ENCODE measurements at places on chromosomes 5 and 9.
A peak's percentile ranks its signal among the peaks of the same experiment; 100 is the strongest.

GRCh38 chr9:73426269-73426668, 274.6 kb downstream of the ANXA1 start:
- DNase-seq, result no peak

DNA sequence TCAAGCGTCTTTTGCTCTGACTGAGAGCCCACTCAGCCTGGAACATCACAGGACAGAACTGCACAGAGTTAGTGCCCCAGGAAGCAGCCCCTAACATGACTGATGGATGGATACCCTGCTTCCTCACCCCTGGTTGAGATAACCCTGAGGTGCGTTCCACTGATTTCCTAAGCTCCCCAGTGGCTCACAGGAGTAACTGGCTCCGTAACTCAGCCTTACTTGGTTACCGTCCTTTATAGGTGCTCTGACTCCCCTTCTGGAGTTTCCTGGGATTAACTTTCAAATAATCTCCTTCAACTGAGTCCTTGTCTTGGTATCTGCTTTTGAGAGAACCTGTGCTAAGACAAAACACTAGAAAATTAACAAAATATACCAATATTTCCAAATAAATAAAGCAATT, 449.5 kb downstream of the AGTPBP1 start:
- DNase-seq, result no peak

DNA sequence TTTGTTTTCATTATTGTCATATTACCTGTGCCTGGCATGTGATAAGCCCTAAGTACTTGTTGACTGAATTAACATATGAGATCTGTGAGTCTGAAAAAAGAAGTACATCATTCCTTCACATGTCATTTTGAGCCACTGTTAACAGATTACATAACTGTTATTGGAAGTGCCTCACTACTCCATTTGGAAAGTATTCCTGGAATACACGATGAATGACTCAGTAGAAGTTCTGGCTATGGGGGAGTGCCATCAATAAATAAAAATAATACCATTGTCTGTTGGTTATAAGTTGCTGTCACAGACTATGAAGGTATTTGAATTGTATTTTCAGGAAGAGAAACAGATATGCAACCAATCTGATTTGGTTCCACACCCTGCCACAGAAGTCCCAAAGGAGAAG, 12.9 kb downstream of the NIPSNAP3B start:
- no peak for DNase-seq

- DNase-seq, result no peak
These were observed 284.1 kb upstream of the PDE4D start for GRCh38 chr5:60177596-60177995.

GRCh38 chr9:125586172-125586511, 120.9 kb downstream of the MAPKAP1 start:
- no peak for DNase-seq

GRCh38 chr9:87567001-87567400, 69.3 kb downstream of the DAPK1 start:
- DNase-seq, result no peak

DNA sequence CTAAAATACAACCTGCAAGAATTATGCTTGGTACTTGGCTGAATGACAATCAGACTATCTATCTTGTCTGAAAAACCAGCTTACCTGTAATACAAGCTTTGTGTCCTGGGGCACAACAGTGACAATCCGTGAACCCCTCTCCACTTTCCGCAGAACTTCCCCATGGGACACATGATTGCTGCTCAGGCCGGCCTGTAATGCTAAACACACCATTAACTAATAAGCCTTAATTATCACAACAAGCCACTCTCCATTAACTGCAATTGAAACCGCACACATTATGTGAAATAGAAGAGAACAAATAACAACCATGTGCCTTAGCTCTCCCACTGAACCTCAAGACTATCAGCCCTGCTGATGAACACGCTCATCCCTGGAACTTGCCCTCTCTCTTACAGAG, 33.7 kb downstream of the ELP1 start:
- DNase-seq, result no peak

GRCh38 chr9:112279501-112279900, 53.9 kb downstream of the PTBP3 start:
- no peak for DNase-seq

DNA sequence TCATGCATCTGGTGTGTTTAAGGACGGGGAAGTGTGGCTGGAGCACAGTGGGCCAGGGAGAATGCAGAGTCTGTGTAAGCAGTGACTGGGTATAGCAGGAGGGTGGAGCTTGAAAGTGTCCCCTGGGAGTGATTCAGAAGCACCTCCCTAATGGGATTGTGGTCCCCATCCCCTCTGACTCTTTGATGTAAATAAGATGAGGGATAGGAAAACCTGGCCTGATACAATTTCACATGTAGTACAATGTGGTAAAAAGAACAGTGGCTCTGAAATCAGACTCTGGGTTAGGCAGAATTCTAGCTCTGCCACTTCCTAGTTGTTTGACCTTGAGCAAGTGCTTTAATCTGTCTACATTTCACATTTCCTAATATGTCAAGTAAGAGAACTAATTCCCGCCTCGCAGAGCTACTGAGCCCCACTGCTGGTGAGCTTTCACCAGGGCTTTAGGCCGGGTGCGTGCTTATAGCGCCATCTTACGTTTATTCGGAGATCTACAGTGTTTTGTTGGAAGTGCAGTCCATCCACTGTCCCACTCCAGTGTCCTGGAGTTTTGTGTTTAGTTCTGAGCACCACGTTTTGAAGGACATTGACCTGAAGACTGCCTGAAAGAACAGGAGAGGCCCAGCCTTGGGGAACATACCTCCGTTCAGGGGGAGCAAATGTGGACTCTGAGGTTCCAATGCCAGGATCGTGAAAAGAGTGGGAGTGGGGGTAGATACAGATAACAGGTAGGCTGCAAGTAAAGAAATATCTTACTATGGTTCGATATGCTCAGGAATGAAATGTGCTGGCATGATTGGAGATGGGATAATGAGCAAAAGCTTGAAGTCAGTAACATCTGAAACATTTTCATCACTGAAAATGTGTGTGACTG, 51.2 kb upstream of the TESK1 start:
- peak; percentile 68 for DNase-seq

GRCh38 chr5:12745537-12745936, 841.3 kb upstream of the CTNND2 start:
- DNase-seq, result no peak

GRCh38 chr5:109690242-109690974, 681 bp downstream of the MAN2A1 start:
- DNase-seq, result peak; percentile 8

GRCh38 chr9:69157751-69158466, 16.2 kb upstream of the TJP2 start:
- DNase-seq, result no peak

DNA sequence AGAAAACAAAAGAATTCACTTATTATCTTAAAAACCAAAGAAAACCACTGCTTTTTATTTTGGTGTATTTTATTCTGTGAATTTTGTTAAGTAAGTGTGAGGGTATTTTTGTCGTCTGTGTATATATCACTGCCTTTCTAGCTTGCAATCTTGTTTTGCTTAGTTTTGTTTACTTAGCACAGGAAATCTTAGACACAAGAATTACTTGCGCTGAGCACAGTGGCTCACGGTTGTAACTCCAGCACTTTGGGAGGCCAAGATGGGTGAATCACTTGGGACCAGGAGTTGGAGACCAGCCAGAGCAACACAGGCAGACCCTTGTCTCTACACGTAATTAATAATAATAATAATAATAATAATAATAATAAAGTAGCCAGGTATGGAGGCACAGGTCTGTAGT, 230.3 kb downstream of the PAPPA start:
- no peak for DNase-seq

- DNase-seq, result no peak
These were observed 184.9 kb upstream of the OTULINL start for GRCh38 chr5:14396737-14397136.

GRCh38 chr5:134554319-134555222, 29.1 kb downstream of the JADE2 start:
- peak; percentile 95 for DNase-seq

- DNase-seq, result peak; percentile 88
These were observed 87.8 kb downstream of the RXRA start for GRCh38 chr9:134413890-134414623.

- DNase-seq, result no peak
These were observed 233.6 kb upstream of the EDIL3 start for GRCh38 chr5:84618262-84618661.

DNA sequence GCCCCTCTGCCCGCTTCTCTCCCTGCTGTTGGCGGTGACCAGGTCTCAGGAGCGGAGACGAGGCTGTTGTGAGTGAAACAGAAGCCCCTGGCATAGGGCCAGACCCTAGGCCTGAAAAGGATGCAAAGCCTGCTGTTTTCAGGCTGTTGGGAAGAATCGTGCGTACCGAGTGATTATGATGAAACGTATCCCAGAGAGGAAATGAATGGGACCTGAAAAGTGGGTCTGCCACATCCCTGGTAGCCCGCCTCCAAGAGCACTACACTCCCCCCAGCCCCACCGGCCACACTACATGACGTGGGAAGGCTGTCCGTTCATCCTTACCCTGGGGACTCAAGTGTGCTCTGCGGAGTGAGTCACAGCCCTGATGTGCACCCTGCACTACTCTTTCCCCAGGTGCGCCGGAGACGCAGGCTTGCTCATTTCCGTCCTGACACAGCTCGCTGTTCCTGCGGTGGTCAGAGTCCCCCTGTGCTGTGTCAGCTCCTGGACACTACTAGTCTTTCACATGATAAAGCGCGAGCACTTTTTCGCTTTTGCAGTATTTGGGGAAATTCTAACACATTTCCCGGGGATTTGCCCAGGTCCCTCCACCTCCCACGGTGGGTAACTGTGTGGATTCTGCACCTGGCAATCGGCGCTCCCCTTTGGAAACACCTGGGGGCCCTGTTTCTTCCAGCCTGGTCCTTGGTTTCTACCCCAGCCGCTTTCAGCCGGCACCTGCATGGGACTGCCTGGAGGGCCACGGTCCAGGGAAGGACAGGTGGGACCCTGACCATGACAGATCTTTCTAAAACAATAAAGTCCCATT, 91.5 kb downstream of the ANKRD33B start:
- DNase-seq, result no peak

GRCh38 chr5:90144625-90145327, 264.8 kb downstream of the CETN3 start:
- no peak for DNase-seq

DNA sequence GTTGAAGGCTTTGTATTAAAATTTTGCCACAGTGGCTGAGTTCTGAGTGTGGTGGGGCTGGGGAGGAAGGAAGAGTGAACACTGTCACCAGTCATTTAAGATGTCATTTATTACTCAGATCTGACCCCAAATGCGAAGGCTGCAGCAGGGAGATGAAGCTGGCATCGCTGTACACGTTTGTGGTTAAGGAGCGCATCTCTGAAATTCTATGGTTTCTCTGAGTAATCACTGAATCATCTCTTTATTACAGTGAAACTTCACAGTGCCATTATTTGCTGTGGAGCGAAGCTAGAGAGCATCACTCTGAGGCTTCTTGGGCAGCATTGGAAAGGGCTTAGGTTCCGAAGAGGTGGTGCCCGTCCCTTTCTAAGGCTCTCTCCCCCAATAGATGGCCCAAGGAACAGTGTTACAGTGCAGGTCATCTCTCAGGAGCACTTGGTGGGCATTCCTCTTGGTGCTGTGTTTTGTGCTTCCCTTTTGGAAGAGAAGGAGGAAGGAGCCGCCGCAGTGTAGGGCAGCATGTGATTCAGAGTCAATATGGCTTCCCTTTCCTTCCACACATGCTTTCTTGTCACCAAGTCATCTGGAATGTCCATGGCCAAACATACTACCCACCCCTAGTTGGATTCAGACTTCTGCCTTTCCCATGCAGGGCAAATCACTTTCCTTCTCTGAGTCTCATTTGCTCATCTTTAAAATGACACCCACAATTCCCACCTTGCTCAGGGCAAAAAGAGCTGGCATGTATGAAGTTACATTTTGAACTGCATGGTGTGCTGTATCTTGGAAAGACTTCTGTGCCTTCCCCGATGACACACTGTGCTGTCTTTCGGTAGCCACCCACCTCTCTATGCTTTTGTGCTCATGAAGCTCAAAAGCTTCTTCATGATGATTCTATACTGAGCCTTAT, 9.3 kb upstream of the TEX48 start:
- peak; percentile 99 for DNase-seq

DNA sequence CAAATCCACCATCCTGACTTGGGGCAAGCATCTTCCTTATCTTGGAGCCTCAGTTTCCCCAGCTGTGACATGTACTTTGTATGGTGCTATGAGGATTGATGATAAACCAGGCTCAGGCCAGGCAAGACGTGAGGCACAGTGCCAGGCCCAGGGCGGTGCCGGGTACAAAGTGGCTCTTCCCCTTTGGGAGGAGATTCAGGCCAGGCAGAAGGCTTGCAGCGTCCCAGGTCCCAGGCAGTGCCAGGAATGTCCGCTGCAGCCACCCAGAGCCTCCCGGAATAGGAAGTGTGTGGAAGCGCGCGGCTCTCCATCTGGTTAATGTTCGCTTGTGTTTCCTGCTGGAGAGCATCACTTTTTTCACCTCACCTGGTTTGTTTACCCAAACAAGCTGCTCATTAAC, 12.6 kb upstream of the DENND1A start:
- DNase-seq, result no peak

DNA sequence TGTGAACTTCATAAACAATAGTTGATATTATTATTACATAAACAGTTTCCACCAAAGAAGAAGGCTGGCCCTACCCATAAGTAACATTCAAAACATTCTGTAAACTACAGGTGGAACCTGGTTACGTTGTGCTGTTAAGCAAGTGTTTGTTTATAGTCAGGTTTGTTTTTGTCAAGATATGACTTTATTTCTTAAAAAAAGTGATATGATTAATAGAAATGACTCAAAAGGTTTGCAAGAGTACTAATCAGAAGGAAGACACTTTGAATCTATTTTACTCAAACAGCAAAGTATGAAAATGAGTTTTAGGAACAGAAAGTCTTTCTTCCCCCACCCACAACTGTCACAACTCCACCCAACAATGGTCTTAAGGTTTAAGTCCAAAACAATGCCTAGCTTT, 220.8 kb downstream of the PLK2 start:
- no peak for DNase-seq

- DNase-seq, result no peak
These were observed 111.2 kb downstream of the ZNF354C start for GRCh38 chr5:179171251-179171815.

GRCh38 chr5:139725073-139725830, 70.4 kb upstream of the PSD2 start:
- peak; percentile 97 for DNase-seq

- DNase-seq, result no peak
These were observed 611.7 kb downstream of the NR2F1-AS1 start for GRCh38 chr5:92969191-92969780.

- DNase-seq, result peak; percentile 60
These were observed 802 bp downstream of the CCDC107 start for GRCh38 chr9:35658968-35659220.

DNA sequence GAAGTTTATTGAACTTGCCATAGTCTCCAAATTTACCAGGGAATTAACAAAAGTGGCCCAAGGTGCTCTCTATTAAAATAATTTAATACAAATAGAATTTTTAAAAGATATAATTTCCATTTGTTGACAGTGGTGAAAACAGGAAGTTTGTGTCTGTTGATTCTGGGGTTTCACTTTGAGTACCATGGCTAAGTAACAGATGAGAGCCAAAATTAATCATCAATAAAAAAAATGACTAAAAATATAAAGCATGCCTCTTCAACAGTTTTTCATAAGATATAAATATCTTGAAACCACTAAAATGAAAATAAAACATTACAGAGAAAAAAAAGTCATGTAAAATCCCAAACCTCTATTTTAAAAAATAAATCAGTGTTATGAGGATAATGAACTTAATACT, 49.8 kb downstream of the SGCD start:
- DNase-seq, result no peak

All from RCC 7860 (cell line).